ENCODE measurements at places on chromosomes 12 and 14.

DNA sequence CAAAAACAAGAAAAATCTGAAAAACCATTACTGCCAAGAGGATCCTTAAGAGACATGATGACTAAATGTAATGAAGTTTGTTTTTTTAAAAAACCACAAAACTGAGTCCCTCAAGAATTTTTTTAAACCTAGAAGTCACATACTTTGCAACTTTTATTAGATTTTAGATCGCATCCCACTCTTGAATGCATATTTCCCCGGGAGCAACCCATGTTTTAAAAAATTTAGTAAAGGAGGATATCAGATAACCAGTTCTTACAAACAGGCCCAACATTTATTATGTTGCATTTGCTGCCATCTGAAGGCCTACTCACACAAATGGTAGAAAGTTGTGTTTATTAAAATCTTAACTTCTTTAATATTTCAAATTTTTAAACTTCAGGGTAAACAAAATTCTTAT lies 44.3 kb upstream of the CCT2 start:
- no peak for DNase-seq

DNA sequence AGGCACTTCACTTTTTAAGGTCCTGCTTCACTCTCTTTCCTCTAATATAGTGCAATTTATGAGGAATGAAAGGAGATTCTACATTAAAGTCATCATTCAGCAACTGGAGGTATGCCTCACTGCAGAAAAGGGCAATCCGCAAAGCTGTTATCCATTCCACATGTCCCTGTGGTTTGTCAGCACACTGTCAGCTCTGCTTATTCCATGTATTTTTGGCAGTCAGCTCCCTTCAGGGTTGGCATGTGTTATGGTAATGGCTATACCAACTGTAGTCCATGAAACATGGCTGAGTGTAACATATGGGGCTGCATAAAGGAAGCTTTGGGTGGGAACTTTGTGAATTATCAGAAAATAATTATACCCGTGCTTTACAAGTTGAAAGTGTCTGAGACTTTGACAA lies 154.1 kb downstream of the GALC start:
- no peak for DNase-seq

- no peak for DNase-seq
These were observed 573 bp downstream of the ARL6IP4 start for GRCh38 chr12:122981036-122981471.

DNA sequence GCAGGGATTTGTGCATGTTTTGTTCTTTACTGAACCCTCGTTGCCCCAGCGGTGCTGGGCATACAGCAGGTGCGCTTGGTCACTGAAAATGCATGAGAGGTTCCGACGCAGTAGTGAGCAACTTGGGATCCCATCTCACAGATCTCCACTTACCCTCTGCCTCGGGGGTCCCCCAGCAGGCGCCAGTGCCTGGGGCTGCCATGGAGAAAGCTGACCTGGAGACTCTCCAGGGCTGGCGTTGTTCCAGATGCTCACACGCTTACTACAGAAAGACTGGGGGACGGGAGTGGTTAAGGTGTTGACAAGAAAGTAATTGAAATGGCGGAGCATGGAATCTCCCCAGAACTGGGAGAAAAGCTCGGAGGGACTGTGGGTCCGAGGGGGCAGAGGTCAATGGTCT lies 14.2 kb downstream of the GLT1D1 start:
- no peak for DNase-seq

- DNase-seq: no peak
These were observed 183.6 kb upstream of the GRIP1 start for GRCh38 chr12:66862356-66862985.

DNA sequence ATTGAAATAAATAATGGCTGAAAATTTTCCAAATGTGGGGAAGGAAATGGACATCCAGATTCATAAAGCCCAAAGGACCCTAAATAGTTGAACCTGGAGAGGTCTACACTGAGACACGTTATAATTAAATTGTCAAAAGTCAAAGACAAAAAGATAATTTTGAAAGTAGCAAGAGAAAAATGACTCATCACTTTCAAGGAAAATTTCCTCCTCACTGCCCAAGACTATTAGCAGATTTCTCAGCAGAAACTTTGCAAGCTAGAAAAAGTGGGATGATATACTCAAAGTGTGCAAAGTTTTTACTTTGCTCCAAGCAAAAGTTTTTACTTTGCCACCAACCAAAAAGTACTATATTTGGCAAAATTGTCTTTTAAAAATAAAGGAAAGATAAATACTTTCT lies 15.9 kb upstream of the KRT83 start:
- DNase-seq: no peak

- DNase-seq: no peak
These were observed 16.2 kb downstream of the PYGL start for GRCh38 chr14:50928002-50928635.

DNA sequence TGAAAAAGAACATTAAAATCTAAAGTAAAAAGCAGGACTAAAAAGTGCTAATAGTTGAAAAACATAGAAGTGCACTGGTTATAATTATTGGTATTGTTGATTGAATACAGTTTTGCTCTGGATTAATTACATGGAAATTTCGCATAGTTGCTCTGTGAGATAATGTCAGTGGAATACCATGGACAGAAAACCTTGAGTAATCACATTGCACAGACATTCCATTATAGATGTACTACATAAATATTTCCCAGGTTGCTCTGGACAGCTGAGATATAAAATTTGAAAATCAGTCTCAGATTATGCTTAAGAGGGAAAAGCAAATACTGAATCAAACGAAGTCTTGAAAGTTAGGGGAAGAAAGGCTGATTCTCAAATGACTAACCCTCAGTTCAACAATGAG lies 439.3 kb upstream of the FLRT2 start:
- no peak for DNase-seq

- DNase-seq: no peak
These were observed 36.8 kb upstream of the E2F7 start for GRCh38 chr12:77102123-77102522.

DNA sequence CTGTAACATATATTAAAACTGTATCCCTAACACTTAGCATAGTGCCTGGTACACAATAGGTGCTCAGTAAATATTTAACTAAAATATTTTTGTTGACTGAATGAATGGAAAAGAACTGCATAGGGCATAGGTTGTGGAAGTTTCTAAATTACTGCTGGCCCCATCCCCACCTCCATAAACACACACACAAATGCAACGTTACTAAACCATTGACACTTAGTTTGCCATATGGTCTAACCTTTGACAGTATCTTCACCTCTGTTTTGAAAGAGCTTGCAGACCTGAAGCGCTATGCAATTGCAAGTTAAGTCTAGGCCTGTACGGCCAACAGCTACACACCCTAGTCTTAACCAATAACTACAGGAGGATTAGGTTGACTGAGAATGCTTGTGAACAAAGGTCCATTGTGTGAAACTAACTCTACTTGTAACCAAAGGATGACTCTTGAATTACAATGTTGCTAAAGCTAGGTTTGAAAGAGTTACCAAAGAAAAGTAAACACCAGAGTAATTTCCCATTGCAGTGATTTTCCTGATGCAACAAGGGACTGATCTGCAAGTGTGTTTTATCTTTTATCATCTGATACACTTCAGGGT lies 924 bp upstream of the MANSC1 start:
- no peak for DNase-seq

GRCh38 chr12:61701471-61701870 lies 558.7 kb upstream of the USP15 start:
- no peak for DNase-seq

DNA sequence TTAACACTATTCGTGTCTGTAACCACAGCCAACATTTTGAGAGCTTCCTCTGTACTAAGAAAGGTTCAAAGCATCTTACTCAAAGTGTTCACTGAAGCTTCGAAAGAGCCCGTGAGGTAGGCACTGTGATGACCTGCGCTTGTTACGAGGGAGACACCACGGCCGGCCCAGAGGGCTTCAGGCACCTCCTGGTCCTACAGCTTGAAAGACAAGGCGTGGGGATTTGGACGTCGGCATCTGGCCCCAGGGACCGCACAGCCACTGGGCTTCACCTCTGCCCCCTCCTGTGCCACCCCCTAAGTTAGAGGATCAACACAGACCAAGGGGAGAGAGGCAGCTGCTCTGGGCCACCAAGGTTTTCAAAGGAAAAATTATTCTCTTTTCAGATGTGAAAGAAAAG lies 75.6 kb downstream of the RIMBP2 start:
- no peak for DNase-seq

- DNase-seq: no peak
These were observed 26.4 kb downstream of the MOK start for GRCh38 chr14:102278631-102278935.

- no peak for DNase-seq
These were observed 279.6 kb downstream of the NUAK1 start for GRCh38 chr12:105858981-105859710.

DNA sequence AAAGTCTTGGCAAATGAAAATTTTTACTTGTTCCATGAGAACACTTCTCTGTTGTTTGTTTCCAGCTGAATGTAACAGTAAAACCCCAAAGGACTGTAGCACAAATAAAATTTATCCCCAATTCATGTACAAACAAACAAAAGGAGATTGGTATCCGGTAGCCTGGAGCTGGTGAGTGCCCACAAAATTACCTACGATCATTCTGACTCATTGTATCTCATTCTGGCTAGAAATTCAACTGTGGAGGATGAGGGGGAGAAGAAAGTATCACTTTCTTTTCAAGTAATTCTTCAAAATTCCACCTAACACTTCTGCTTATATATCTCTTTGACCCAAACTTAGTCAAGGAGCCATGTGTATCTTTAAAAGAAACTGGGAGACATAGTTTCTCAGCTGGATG lies 268.5 kb downstream of the ALG10B start:
- DNase-seq: no peak

DNA sequence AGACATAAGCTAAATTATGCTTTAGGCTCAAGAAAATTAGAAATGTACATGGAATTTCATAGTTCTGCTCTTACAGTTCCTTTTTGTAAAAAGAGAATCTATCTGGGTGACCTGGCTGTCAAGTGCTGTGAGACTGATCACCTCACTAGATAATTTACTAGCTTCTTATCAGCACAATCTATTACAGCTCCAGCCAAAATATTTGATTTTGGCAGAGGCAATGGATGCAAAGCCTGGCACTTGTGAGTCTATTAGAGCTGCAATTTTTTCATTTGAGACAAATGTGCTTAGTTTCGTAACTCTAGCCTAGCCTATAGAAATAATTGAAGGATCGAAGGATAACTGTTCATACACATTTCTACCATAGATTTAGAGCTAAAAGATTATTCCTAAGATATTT lies 927.5 kb downstream of the SLC6A15 start:
- DNase-seq: no peak

DNA sequence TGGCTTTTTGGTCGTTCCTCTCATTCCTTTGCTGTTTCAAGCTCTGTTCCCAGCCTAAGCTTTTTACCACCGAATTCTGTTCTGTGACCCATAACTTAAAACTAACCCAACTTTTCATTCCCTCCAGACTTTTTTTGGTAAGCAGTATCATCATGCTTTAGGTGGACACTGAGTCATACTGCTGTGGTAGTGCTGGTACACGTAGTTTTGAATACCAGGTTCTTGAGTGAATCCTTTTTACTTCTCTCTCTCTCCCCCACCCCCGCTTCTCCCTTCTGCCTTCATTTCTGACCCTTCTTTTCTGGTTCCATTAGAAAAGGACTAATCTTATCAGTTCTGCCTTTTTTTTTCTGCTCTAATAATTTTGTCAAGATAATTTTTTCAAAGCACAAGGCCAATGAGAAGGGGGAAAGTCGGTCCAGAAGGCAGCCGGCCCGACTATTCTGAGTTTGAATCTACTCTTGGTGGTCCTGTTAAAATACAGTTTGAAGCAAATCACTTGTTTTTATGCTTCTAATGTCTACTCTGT lies 2.3 kb upstream of the MDM2 start:
- no peak for DNase-seq

DNA sequence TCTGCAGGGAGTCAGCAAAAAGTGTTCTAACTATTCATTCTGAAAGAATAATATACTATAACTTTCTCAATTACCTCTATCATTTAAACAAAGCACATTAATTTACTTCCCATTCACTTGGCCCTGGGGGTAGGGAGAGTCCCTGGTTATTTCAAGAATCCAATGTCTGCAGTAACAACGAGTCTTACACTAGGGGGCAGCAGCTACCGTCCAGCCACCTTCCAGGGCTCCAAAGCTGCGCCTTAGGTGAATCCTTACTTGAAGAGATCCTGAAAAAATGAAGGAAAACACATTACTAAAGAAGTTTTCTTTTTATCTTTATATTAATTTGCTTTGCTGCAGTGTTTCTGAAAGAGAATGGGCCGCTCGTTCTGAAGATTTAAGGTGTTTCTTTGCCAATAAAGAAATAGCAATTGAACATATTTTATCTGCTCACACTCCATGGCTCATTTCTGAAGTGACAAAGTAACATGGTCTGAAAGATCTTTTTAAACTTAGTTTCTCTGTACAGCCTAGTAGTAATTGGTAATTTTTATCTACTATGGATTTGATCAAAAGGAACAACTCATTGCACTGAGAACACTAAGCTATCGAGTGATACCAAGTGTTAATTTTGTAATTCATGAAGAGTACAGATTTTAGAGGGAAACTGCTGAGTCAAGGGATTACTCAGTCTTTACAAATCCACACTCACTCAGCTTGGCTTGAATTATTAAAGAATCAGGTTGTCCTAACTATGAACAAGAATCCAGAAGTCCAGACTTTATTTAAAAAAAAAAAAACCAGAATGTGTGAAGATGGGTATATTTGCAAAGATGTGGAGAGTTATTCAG lies 27.6 kb downstream of the BHLHE41 start:
- DNase-seq: peak; percentile 28

- DNase-seq: no peak
These were observed 294.3 kb downstream of the APAF1 start for GRCh38 chr12:98939350-98939749.

GRCh38 chr12:22014041-22014782 lies 31.8 kb upstream of the CMAS start:
- DNase-seq: no peak

- no peak for DNase-seq
These were observed 22.1 kb downstream of the MOK start for GRCh38 chr14:102282751-102283465.

DNA sequence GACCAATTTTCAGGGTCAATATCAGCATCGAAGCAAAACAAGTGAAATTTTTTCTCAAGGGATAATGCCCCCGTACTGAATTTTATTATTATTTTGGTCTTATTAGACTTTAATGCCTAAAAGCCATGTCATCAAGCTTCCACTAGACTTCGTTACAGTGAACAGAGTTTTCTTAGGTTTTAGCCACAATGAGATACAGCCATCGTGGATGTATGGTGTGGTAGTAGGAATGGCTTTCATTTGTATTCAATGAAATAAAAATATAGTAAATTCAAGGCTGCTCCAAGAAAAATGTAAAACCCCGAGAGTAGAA lies 11.7 kb downstream of the TAOK3 start:
- DNase-seq: no peak
